ENCODE measurements at places on chromosomes 5 and 9.

- no peak for DNase-seq
These were observed 16.3 kb upstream of the PLEKHG4B start for GRCh38 chr5:75331-76320.

GRCh38 chr9:109224751-109225150 is 57.7 kb upstream of the FRRS1L start:
- DNase-seq = no peak

DNA sequence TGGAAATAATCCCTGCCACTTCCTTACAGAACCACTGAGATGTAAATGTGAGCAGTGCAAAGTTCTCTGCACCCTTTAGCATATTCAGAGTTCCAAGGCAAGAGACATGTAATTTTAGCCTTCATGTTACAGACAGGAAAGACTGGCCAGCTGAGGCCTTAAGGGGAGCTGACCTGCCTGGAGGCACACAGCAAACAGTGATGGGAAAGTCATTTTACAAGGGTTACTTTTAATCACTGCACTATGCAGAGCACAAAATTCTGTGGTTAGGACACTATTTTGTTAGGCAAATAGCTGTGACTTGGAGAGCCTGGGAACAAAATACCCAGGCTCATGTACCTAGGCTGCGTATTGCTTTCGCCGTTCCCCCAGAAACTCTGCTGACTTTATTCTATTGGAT is 30.2 kb upstream of the TNIP1 start:
- DNase-seq = no peak

DNA sequence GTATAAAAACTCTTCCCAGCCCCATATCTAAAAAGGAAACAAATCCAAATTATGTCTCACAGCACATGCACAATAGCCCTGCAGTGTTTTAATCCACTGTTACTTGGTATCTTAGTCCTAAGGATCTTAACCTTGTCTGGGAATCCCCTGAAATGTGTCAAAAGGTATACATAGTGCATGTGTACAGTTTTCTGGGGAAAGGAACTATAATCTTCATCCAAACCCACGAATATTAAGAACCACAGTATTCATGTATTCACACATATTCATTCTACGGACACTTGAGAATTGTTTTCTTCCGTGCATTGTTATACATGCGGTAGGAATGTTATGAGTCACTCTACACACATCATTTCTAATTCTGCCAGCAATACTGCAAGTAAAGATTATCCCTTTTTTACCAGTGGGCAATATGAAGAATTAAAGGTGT is 47.8 kb upstream of the SNX2 start:
- no peak for DNase-seq

- no peak for DNase-seq
These were observed 7.1 kb upstream of the CAST start for GRCh38 chr5:96655085-96655484.

DNA sequence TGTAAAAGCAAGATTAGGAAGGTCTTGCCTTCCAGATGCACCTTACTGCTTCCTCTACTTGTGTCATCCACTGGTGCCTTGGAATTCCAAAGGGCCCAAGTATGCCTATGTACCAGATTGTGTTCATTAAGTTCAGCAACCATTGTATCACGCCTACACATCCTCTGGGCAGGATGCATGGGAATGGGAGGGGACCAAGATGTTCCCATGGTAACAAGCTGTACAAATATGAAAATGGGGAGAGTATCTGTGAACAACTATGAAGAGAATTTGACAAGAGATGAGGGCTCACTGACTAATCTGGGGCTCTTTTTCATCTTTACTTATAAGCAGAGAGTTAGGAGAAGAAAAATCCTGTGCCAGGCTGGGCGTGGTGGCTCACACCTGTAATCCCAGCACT is 137.8 kb upstream of the MAP1B start:
- DNase-seq = no peak

Measured in cortex of kidney (tissue), 1 donor.